Left kidney (tissue), 8 donors: ENCODE measurements at places on chromosomes 2 and 18. TPM values are rescaled to one million over a fixed set of nuclear protein-coding genes. Genes with fewer than 3 reads are reported as not detected.

The ANKRD30B gene
- polyA plus RNA-seq: 0.62 TPM

DNA sequence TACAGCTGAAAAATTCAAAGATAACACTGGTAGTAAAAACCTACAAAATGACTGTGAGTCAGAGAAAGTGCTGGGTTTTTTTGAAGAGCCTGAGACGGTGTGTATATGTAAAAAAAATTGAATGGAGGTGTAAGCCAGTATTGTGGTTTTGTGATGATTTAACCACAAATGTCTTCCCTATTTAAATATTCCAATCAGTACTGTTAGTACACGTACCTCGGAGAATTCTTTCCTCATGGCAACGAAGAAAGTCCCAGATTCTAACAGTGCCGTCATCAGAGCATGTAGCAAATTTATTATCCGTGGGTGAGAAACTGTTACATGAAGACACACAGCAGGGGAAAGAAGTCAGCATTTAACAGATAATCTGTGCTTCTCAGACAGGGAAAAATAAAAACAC is 48.1 kb downstream of the WDR33 start:
- no peak for DNase-seq

The RGPD4 gene
- polyA plus RNA-seq: 0.03 TPM

DNA sequence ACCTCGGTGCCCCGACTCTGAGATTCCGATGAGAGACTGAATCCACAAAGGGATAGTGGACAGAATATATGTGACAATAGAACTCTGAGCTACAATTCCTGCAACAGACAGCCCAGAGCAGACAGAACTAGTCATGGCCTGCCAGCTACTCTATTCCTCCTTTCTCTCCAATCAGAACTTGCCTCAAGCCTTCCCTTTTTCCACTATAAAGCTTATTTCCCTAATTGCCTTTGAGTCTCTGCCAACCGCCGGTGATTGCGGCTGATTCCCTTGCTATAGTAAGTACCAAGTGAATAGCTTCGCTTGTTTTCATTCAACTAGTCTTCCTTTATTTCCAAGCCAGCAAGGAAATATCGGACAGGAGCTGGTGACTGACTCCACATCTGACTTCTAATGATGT is 96.8 kb downstream of the DSC3 start:
- DNase-seq: no peak

- DNase-seq: no peak
Measured at GRCh38 chr2:9627310-9627709, 3.5 kb downstream of the YWHAQ start.

DNA sequence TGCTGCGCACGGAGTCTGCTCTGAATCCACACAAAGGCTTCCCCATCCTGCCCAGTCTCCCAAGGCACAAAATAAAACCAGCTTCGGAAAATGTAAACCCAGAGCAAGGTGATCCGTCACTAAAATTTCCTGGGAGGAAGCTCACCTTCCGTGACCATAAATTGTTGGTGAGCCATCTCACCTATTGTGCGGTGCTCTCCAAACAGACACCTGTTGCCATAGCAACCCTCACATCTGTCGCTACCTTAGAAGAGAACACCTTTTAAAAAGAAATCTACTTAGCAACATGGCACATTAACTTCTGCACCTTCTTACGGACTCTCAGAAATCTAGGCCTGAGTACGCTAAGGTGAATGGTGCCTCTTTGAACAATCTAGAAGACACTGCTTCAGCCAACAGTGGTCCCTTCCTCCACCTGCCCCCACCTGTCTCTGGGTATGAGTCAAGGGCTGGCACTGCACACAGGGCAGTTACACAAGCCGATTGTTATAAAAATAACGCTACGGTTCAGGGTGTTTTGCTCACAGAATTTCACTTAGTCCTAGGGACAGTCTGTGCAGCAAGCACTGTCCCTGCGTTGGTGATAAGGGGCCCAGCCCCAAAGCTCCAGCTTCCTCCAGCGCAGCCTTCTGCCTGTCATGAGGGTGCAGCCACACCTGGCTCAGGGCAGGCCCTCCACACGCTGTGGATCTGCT is 114.9 kb upstream of the ID2 start:
- no peak for DNase-seq

The CFC1 gene
- not detected for polyA plus RNA-seq

- peak; percentile 72 for DNase-seq
Measured at GRCh38 chr2:12168791-12169388, 422.5 kb downstream of the LPIN1 start.

GRCh38 chr2:237213315-237214022 is 127.8 kb downstream of the COPS8 start:
- DNase-seq: peak; percentile 47

The HRH4 gene
- polyA plus RNA-seq: 0.17 TPM

The ANKRD36C gene
- 31.4 TPM for polyA plus RNA-seq

The ATIC gene
- polyA plus RNA-seq: 161 TPM

DNA sequence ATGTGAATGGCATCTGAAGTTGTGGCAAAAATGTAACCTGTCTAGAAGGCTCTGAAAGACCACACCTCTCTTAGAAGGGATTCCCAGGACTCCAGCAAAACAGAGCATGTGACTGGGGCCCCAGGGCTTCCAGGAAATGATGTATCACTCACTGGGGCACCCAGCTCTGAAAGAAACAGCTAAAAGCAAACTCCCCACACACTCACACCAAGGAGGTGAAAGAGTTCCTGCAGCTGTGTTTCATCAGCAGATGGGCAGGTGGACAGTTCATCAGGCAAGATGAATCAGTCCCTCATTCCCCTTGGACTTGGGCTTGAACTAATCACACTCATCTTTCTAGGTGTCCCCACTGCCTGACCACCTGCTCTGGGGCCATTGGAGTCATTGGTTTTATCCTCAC is 76.2 kb downstream of the CCBE1 start:
- DNase-seq: no peak

The AP1S3 gene
- 13.2 TPM for polyA plus RNA-seq

The FAM228A gene
- 1.3 TPM for polyA plus RNA-seq

- no peak for DNase-seq
Measured at GRCh38 chr2:102317715-102318114, 6.4 kb downstream of the IL1RL1 start.

- DNase-seq: no peak
Measured at GRCh38 chr2:58127111-58127510, 80.5 kb downstream of the VRK2 start.

The RTP5 gene
- polyA plus RNA-seq: not detected
